ENCODE measurements at places on chromosomes 3 and 15.
A peak's percentile ranks its signal among the peaks of the same experiment; 100 is the strongest.

DNA sequence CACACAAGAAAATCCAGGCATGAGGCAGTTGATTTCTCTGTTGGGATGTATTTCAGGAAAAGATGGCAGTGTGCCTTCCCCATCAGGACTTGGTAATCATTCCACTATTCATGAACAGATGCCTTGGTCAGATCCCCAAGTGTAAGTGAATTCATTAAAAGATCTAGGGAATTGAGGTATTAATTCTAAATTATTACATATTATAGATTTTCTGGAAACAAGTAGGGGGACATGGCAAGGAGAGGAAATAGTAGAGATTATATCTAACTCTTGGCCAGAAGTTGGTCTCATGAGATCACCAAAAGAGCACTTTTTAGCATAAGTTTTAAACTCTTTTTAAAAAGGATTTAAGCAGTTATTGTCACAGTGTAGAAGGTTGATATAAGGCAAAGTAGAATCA lies 74.4 kb upstream of the MDFIC2 start:
- DNase-seq = no peak

GRCh38 chr15:39327005-39327730 lies 253.7 kb upstream of the THBS1 start:
- no peak for DNase-seq

DNA sequence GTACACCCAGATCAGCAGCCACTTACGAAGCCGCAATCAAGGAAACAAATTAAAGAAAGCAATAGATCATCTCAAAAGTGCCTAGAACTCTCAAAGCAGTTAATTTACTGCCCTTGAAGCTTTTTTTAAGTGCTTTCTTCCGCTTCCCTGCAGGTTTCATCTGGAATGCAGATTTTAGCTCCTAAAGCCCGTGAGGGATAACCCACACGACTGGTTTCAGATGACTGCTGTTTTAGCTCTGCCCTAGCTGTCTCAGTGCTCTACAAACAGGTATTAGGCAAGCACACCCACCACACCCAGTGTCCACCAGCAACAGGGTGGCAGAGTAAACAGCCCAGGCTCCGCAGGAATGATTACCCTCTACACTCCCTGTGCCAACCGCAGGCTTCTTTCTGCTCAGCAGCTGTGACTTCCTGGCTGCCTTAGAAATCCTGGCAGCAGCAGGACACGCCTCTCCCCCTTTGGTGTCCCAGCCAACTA lies 126.0 kb downstream of the FMN1 start:
- DNase-seq = no peak

- no peak for DNase-seq
Measured at GRCh38 chr3:77460326-77460725, 420.4 kb downstream of the ROBO2 start.

GRCh38 chr3:43025423-43025822 lies 46.3 kb downstream of the GASK1A start:
- DNase-seq = no peak

DNA sequence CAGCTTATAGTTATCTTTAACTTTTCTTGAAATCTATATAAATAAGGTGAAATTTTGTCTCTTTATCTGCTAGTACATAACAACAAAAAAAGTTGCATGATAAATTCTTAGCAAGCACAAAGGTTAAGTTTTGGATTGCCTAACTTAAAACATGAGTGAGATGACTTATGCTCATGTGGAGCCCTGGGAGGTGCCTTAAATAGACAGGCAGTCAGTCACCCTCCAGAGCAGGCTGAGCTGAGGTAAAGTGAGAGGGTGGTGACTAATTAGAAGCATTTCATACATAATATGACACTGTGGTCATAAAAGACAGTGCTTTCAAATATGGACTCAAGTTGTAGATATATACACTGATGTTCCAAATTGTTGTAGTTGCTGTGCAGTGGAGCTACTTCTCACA lies 14.6 kb upstream of the MME start:
- no peak for DNase-seq

- DNase-seq = no peak
Measured at GRCh38 chr15:67480741-67481140, 40.2 kb upstream of the C15orf61 start.

- DNase-seq = no peak
Measured at GRCh38 chr3:190004656-190005055, 116.0 kb downstream of the P3H2 start.

GRCh38 chr3:32897001-32897601 lies 54.3 kb upstream of the CCR4 start:
- no peak for DNase-seq

DNA sequence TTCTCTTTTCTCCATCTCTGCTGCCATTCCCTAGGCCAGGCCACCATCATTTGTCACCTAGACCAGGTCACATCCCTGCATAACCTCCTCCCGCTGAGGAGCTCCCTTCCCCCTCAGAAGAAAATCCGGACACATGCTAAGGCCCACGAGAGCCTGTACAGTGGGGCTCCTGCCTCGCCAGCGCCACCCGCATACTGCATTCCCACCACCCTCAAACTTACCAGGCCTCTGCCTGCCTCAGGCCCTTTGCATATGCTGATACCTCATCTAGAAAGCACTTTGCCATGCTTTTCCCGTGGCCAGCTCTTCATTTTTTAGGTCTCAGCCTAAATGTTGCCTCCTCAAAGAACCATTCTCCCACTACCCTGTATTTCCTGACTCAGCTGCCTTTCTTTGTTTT lies 220.1 kb upstream of the CTDSPL start:
- DNase-seq = no peak

GRCh38 chr3:5238545-5238944 lies 51.0 kb downstream of the EDEM1 start:
- no peak for DNase-seq

- no peak for DNase-seq
Measured at GRCh38 chr3:124951511-124952281, 17.1 kb upstream of the MUC13 start.

GRCh38 chr3:18901571-18901970 lies 246.7 kb upstream of the KCNH8 start:
- DNase-seq = no peak

GRCh38 chr3:6921066-6921465 lies 60.2 kb downstream of the GRM7 start:
- no peak for DNase-seq

- no peak for DNase-seq
Measured at GRCh38 chr3:52436500-52437149, 8.3 kb downstream of the SEMA3G start.

GRCh38 chr15:98953000-98953787 lies 54.4 kb downstream of the PGPEP1L start:
- no peak for DNase-seq

- no peak for DNase-seq
Measured at GRCh38 chr3:138774529-138775253, 60.0 kb downstream of the PIK3CB start.

DNA sequence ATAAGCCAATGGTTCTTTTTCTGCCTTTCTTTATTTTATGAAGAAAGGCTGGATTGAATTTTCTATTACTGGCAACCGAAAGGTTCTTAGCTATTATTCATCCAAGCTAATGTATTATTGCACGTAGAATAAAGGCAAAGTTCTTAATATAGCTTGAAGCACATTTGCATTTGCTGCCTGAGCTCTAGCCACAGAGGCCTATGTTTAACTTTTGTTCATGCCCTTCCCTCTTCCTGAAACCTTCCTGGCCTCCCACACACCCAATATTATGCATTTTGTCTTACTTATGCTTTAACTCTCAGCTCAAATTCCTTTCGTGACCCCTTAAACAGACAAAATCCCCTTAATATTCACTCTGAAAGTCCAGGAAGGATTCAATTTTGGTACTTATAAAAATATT lies 71.0 kb upstream of the ZNF280D start:
- DNase-seq = no peak

DNA sequence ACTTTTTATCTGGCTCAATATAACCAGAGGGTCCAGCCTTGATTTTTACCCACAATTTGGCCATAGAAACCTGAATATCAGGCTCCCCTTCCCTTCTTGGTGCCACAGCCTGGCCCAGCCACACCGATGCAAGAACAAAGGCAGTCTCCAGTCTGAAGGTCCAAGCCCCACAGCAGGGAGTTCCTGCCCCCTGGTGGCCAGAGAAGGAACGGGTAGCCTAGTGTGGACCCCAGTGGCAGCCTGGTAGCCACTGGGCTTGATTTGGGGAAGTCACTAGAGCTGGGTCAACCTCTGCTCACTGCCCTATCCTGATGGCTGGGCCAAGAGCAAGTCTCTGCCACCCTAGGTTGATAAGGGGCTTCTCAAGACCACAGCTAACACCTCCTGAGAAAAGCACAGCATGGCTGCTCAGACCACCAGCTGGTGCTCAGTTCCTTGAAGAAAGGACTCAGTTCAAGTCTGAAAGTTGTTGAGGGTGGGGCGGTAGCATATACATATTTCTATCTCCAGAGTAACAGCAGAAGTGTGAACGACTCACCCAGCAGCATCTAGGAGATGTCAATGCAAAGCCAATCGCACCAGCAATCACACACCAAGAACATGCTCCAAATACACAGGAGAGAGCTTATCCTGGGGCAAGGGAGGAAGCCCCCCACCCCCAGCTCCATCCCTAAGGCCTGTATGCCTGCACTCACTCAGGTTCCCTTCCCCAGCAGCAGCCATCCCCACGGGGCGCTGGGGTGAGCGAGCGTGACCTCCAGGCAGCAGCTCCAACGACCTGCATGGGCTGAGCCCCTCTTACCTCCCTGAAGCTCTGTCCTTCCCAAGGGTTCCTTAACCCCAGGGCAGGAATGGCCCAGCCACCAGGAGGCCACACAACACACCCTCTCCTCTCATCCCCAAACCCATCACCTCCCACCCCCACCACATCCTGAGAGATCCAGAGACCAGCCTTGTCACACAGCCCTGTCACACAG lies 7.6 kb downstream of the PFKFB4 start:
- peak; percentile 42 for DNase-seq

DNA sequence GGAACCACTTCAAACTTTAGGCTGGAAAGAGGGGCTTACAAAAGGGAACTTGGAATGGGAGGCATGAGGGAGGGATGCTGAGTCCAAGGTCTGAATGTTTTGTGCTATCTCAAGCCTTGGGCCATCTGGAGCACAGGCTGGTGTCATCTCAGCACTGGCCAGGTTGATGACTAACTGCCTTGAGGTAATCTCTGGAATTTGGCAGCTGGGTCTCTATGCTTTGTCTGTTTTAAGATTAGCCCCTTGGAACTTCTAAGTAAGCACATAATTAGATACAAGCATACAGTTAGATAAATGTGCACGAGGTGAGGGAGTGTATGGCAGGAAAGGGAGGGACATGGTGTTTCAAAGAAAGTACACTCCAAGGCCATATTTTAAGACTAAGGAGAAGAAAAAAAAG lies 252.4 kb upstream of the CCDC54 start:
- DNase-seq = no peak

- no peak for DNase-seq
Measured at GRCh38 chr3:147359177-147360050, 46.9 kb downstream of the ZIC4 start.

GRCh38 chr3:12363397-12364195 lies 74.7 kb downstream of the PPARG start:
- DNase-seq = no peak

DNA sequence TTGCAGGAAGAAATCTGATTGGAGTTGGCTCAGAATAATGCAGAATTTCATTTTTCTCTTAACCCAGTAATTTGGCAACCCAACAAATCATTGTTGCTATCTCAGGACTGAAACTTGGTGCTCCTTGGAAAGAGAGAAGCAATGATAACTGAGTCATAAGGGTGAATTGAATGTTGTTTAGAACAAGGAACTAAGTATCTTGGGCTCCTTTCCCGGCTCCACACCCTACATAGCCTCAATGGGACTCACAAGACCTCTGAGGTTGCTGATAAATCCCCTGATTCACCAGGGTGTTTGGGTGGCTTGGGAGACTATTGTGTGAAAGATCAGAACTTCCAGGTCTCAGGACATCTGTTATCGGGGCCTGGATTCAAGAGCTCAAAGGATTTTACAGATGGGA lies 7.8 kb upstream of the RAB8B start:
- no peak for DNase-seq

DNA sequence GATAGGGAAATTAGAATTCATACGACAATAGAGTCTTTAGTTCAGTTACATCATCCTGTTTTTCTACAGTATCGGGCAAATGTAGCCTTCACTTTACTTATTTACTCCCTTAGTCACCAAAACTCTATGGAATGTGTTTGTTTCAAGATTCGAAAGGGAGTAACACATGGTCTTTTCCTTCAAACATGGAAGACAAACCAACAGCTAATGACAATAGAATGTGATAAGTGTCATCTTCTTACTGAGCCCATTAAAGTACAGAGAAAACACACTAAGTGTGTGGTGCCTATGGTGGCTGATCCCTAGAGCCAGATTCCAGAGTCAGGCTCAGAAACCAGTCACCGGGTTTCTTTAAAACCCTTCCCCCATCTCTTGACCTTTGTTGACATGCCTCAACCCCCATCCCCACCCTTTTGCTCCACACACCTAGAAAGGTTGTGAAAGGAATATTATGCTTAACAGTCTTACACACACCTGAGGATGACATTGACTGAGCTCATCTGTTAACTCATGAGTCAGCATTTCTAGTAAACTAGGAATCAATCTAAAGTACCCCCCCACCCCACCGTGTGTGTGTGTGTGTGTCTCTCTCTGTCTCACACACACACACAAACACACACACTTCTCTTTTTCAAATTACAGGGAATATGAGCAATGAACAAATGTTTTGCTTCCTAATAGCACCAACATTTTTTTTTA lies 549.6 kb upstream of the CCDC54 start:
- DNase-seq = no peak

- DNase-seq = no peak
Measured at GRCh38 chr15:56358604-56359003, 6.6 kb upstream of the TEX9 start.

- no peak for DNase-seq
Measured at GRCh38 chr3:37794646-37795045, 67.0 kb upstream of the CTDSPL start.

- no peak for DNase-seq
Measured at GRCh38 chr3:116394365-116394764, 50.9 kb downstream of the LSAMP start.

DNA sequence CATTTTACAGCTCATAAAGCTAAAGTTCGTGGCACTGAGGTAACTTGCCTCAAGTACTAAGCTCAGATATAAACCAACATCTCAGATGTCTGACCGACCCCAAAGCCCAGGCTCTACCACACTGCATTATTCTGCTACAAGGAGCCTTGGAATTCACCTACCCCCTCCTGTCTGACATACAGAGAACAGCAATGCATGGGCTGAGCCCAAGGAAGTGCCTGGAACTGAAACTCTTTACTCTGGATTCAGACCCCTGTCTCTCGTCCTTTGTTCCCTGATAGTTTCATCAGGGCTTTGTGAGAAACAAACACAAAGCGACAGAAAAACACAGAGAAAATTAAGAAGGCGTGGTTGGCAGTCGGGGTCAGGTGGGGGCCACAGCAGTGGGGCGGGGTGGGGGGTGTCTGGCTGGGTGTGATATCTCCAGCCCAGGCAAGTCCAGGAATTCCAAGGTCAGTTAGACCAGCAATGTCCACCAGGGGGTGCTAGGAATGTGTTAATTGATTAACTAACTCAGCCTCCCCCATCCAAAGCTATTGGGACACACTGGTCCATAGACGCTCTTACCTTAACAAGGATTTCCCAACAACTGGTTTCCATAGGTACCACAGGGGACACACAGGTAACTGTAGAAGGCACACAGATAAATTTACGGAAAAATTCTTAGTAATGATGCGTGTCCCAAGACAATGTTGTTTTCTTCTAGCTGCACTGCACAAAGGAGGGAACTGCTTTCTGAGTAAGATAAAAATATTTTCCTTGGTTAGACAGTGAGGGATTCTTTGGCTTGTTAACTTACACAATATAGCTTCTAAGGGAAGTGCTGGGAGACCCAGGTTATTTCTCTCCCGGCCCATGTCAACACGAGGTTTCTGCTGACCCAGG lies 18.8 kb upstream of the SSUH2 start:
- DNase-seq = peak; percentile 5

- no peak for DNase-seq
Measured at GRCh38 chr3:162938083-162938482, 1441.5 kb downstream of the OTOL1 start.

GRCh38 chr3:101072300-101072699 lies 79.1 kb upstream of the ABI3BP start:
- DNase-seq = no peak
